ENCODE measurements at places on chromosomes 16 and 17.
A peak's percentile ranks its signal among the peaks of the same experiment; 100 is the strongest.

DNA sequence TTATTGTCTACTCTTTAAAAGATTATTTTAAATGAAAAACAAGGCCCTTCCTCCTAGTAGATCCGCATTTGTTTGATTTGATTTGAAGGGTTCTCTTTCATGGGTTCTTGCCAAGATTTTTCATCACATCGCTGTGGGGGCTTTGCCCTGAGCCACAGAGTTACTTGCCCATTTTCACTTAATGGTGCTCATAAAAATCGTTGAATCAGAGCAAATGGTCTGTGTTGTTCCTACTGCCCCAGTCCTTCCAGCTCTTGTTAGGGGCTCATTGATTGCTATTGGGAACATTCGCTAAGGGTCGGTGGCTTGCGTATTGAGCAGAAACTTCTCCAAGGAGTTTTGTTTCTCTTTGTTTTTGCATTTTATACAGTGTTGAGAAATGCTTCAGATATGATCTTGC lies 1023.4 kb upstream of the CDH8 start:
- no peaks in the 10 kb centered on the region for H3K27me3 ChIP-seq
- H3K4me3 ChIP-seq = no peak overlapping the region
- H3K4me1 ChIP-seq = no peaks in the 10 kb centered on the region
- H3K27ac ChIP-seq = no peak overlapping the region

- no peak overlapping the region for H3K27ac ChIP-seq
- H3K4me1 ChIP-seq = no peaks in the 10 kb centered on the region
- H3K27me3 ChIP-seq = no peaks in the 10 kb centered on the region
- no peak overlapping the region for H3K4me3 ChIP-seq
- H3K36me3 ChIP-seq = no peaks in the 10 kb centered on the region
Observed at GRCh38 chr17:70217571-70217970, 48.2 kb downstream of the KCNJ2 start.

DNA sequence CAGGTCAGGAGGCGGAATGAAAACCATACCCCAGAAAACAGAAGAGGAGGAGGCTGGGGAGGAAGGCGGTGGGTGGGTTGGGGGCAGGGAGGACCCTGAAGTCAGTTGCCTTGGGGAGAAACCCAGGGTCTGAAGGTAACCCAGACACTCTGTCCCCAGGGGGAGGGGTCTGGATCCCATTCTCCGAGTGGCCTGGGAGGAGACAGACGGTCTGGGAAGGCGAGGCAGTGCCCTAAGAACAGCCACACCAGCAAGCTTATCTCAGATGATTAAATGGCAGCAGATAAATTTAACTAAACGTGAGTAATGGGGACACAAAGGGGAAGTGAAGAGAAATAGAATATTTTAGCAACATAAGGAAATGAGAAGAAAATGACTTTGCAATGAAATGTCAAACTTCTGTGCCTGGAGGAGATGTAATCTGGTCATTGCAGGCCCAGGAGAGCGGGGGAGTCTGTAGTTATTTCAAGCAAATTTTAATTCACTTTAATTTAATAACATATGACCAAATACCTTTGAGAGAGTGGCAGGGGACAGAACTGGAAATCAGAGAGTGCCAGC lies 21.4 kb upstream of the ZFP90 start:
- H3K36me3 ChIP-seq = no peaks in the 10 kb centered on the region
- no peaks in the 10 kb centered on the region for H3K27me3 ChIP-seq
- no peak overlapping the region for H3K4me3 ChIP-seq
- peaks cover 3% of the 10 kb centered on the region for H3K4me1 ChIP-seq
- H3K27ac ChIP-seq = no peak overlapping the region

DNA sequence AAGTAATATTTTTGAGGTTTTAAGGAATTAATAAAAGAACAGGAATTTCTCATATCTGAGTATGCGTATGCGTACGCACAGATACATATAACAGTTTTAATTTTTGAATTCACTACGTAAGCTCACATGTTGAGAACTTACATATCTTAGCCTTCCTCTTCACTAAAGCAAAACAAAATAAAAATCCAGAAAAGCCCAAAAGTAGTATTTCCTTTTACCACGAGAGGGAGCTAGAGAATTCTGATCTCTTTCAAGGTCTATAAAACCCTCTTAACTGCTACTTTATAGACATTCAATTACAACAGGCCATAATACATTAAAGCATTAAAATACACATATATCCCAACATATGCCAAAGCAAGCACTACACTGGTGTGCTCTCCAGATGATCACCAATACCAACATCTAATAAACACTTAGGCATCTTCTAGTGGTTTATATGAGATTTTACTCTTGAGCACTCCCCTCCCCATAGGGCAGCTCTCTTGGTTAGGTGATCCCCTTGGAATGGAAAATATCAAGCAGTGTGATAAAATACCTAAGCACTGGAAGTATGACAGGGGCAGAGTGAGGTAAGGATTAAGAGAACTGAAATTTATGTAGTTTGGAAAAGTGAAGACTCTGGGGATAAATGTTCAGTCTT lies 94.0 kb downstream of the SKAP1 start:
- DNase-seq = peak; percentile 78
- H3K4me1 ChIP-seq = no peaks in the 10 kb centered on the region
- H3K27ac ChIP-seq = no peak overlapping the region
- no peaks in the 10 kb centered on the region for H3K36me3 ChIP-seq
- H3K4me3 ChIP-seq = no peak overlapping the region
- H3K27me3 ChIP-seq = no peaks in the 10 kb centered on the region

Data from HCT116 (cell line).